CD4-positive, alpha-beta T cell treated with Interleukin-1 beta for 1 hour (primary cell): ENCODE measurements at places on chromosomes 1 and 21.
A peak's percentile ranks its signal among the peaks of the same experiment; 100 is the strongest.

DNA sequence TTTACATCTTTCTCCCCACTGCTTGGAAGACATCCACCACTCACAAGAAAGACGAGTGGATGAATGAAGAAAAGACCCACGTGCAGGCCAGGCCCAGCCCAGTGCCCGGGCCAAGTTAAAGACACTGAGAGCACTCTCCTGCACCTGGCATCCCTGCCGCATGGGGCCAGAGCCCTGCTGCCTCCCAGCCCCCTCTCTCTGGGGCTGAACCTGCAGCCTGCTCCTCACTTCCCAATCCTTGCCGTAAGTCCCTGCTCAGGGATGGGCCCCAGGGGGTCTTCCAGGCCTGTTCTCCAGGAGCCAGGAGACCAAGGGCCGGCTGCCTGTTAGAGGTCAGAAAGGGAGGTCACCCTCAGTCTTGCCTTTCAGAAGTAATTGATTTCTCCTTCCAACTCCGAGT lies 168.5 kb upstream of the ZC3H12A start:
- no peak for DNase-seq

DNA sequence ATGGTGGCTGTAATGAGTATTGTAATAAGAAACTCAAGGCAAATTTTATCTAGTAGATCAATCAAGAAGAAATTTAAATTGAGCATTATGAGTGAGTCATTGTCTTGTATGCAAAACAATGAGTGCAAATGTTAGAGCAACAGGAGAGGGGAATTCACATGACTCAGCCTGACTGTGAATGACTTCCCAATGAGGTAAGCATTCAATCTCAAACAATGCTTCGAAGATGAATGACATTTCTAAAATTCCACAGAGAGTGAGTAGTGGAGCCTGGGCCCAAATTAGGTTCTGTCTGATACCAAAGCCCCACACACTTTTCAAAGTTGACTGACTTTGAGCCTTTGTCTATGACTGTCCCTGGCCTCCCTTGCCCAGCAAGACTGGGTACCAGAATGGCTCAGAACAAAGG lies 738.0 kb downstream of the PTPRU start:
- DNase-seq = no peak

DNA sequence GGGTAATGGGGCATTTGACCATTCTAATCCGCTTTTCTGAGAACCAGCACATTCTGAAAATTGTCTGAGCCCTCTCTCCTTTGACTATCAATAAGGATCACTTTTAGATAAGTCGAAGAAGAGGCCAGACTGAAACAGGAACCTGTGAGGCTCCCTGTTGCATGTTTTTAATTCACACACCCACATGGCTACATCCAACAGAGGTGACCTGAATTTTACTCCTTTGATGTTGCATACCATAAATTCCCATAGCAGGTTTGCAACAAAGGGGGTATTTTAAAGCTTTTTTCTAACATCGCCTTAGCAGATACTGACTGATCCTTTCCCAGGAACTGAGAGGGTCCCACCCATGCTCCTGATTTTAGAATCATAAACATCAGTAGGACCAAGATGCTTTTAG lies 450.8 kb downstream of the USP25 start:
- DNase-seq = no peak

DNA sequence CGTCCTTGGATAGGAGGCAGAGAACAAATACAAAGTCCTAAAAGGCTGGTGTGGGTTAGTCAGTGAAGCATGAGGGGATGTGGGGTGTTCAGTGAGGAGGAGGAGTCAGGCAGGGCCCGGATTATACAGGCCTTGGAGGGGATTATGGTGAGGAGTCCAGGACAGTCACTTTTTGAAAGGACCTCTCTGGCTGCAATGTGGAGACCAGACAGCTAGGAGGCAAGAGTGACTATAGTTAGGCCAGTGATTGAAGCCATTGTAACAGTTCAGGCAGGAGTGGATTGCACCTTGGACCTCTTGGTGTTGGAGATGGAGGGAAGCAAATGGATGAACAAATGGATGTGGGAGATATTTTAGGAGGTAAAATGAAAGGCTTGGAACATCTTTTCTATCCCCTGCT lies 115.8 kb downstream of the C1orf94 start:
- DNase-seq = no peak

DNA sequence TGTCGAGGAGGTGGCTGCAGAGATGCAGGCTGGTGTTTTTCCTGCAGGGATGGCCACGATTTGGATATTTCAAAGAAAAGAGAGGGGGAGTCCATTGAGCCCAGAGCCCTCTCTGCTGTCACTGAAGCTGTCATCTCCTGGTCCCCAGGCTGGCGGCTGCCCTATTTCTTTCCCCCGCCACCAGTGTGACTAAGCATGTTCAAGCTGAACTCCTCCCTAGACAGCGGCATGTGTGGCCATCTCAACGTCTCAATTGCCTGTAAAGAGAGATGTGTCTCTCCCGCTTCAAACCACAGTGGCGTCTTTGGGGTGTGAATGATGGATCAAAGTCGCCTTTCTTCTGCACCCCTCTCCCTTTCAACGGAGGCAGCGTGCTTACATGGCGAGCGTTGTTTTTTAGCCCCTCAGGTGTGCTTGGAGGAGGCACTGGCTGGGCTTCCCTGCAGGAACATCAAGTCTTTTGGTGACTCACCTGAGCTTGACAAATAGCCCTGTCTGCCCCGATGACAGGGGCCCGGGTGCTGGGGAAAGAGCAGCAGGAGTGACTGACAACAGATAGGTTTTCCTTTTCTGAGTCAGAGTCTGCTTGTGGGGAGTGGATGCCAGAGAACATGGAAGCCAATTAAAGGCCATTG lies 346.4 kb upstream of the AJAP1 start:
- no peak for DNase-seq

DNA sequence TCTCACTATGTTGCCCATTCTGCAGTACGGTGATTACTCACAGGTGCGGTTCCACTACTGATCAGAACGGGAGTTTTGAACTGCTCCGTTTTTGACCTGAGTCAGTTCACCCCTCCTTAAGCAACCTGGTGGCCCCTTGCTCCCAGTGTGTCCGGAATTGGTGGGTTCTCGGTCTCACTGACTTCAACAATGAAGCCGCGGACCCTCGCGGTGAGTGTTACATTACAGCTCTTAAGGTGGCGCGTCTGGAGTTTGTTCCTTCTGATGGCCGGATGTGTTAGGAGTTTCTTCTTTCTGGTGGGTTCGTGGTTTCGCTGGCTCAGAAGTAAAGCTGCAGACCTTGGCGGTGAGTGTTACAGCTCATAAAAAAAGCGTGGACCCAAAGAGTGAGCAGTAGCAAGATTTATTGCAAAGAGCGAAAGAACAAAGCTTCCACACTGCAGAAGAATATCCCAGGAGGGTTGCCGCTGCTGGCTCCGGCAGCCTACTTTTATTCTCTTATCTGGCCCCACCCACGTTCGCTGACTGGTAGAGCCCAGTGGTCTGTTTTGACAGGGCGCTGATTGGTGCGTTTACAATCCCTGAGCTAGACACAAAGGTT lies 17.6 kb upstream of the PARP1 start:
- peak; percentile 41 for DNase-seq

GRCh38 chr1:91161749-91162148 lies 139.9 kb upstream of the ZNF644 start:
- DNase-seq = no peak

GRCh38 chr1:217228689-217229088 lies 402.2 kb downstream of the GPATCH2 start:
- DNase-seq = no peak

GRCh38 chr1:157288492-157288891 lies 150.3 kb upstream of the ETV3 start:
- no peak for DNase-seq

DNA sequence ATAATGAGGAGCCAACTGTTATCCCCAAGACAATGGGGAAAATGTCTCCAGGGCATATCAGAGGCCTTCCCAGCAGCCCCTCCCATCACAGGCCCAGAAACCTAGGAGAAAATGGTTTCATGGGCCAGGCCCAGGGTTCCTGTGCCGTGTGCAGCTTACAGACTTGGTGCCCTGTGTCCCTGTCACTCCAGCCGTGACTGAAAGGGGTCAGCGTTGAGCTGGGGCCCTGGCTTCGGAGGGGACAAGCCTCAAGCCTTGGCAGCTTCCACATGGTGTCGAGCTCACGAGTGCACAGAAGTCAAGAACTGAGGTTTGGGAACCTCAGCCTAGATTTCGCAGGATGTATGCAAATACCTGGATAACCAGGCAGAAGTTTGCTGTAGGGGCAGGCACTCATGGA lies 18.1 kb downstream of the SIPA1L2 start:
- DNase-seq = no peak

DNA sequence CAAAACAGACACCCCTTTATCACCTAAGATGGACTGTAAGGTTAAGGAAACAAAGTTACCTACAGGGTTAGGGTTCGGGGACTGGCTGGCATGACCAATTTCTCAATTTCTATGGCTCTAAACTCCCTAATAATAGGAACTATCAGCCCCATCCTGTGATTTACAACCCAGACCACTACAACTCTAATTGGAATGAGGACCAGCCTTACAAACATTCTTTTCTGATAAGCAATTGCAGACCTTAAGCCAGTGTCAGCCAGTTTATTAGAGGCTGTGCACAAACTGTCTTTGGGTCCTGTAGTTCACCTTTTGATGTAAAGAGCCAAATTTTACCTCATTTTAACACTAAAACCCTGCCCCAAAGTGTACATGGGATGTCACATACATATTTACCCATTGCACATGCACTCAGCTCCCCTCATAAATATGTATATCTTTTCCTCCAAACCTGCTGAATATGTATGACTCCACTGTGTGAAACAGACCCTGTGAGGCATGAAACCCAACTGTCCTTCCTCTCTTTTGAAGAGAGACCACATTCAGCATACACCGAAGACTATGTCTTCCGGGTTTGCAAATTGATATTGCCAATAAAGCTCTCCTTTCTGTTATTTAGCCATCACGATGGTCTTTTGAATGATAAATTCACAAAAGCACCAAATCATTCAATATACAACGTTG lies 7.3 kb upstream of the APP start:
- no peak for DNase-seq

DNA sequence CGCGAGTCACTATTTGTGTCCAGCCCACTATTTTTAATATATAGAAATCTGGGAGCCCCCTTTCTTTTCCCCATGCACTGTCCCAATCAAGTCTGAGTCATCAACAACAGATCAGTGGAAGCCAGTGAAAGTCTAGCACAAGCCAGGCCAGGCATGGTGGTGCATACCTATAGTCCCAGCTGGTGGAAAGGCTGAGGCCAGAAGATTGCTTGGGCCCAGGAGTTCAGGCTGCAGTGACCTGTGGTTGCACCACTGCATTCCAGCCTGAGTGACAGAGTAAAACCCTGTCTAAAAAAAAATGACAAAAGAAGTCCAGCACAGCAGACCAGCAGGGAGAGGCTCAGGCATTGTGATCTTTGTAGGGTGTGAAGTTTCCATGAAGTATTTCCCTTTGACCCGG lies 9.0 kb upstream of the RPL5 start:
- no peak for DNase-seq

DNA sequence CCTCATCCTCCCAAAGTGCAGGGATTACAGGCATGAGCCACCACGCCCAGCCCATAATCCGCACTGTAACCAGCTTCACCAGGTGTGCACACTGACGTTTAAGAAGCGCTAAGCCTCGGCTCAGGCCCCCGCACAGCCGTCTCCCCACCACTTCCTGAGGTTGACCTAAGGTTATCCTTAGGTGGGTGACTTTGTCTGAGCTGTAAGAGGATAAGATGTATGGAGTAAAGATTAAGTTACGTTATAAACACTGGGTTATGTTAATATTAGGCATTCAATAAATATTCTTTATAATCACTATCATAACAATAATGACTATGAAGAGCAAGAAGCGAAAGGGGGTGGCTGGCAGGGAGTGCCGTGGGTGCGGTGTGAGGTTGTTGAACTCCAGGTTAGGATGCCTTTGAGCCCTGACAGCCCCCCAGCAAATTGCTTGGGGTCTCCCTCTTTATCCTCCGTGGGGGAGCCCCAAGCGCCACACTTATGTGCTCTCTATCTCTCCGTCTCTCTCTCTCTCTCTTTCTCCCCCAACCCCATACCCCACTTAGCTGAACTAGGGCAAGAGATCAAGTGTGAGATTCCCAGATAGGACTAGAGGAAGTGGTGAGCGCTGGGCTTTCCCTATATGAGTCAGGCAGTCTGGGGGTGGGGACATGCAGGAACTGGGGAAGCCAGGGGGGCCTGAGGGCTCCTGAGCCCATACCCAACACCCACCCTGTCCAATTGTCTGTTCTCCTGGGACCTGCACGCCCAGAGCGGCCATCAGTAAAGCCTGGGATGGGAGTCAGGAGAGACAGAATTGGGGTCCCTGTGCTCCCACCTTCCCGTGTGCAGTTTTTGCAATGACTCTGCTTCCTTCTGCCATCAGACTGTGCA lies 7.6 kb downstream of the EFHD2 start:
- DNase-seq = peak; percentile 77

DNA sequence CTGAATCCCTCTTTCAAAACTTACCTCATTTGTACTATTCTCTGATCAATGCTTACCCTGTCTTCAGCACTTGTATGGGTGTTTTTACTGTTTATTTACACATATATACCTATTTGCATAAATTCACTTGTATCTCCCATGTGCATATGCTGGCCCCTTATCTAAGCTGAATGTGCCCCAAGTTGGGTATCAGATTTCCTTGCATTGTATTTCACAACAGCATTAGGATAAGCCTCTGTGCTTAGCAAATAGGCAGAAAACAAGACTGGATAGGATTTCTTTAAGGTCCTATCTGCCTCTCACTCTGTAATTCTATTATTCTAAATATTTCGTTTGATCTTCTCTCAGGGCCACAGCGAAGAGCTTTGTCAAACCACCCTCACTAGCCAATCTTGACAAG lies 45.9 kb upstream of the IPO9 start:
- DNase-seq = no peak

DNA sequence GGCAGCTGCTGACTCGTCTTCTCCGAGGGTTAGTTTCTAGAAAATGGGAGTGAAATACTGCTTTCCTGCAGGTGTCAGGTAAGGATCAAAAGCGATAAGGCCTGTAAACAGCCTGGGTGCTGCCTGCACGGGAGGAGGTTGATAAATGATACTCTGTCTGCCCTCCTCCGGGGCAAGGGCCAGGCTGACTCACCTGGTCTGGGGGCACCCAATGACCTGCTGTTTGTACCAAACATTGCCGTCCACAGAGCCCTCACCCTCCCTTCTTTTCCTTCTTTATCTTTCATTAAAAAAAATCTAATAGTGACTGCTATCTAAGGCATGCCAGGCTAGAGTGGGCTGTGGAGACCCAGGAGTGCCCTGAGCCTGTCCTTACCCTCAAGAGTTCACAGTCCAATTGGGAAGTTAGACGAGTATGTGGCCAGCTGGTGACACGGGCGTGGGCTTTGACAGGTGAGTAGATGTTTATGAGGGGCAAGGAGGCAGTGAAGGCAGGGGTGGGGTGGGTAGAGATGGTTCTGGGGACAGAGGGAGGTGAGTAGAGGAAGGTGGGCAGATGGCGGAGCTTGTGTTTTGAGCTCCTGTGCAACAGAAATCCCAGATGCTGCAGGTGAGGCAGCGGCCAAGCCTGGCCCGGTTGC lies 16.2 kb downstream of the EDN2 start:
- no peak for DNase-seq

- no peak for DNase-seq
These were observed 58.0 kb downstream of the SLC27A3 start for GRCh38 chr1:153833171-153833570.

GRCh38 chr1:219713981-219714381 lies 101.1 kb upstream of the ZC3H11B start:
- DNase-seq = no peak

DNA sequence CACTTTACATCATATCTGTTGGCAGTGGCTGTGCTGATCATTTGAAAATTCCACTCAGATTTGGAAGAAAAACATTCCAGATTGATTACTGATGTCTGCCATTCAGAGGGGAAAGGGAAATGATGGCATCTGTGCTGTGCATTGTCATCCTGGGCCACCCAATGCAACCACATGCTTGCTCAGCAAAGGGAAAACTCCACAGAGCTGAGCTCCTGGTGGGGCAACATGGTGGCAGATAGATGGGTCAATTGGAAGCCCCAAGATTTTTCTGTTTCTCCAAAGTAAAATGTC lies 11.8 kb downstream of the OXCT2 start:
- no peak for DNase-seq
